ENCODE measurements at places on chromosomes 12 and 14.

DNA sequence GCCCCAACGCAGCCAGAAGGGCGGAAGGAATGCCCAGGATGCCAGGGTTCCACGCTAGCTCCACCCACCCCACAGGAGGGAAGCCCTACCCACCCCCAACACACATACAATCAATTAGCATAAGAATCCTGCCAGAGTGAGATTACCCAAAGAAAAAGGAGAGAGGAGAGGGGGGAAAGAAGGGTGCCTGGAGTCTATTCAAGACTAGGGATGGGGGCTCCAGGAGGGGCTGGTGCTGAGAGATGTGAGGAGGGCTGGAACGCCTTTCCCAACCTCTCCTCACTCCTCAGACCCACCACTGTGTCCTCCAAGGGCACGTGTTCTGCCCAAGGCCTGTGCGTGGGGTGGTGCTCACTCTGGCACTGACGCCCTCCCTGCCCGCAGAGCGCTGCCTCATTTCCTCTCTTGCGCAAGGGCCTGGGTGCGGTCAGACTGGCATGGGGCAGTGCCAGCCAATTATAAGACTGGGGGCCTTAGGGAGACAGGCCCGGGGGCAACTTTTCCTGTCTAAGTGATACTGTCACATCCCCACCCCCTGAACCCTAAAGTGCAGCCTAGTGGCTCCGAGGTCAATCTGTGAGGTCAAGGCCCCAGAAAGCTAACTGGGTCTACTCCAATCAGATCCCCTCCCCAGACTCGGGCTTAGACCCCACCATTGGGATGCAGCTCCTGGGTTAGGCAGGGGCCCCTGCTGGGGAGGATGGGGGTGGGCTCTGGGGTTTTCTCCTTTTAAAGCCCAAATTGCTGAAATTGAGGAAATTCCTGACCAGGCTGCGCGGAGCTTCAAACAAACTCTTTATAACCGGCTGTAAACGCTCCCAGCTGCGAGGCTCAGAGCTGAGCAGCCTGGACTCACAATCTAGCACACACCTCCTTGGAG, 10.2 kb upstream of the ITGB7 start:
- no peak for DNase-seq

DNA sequence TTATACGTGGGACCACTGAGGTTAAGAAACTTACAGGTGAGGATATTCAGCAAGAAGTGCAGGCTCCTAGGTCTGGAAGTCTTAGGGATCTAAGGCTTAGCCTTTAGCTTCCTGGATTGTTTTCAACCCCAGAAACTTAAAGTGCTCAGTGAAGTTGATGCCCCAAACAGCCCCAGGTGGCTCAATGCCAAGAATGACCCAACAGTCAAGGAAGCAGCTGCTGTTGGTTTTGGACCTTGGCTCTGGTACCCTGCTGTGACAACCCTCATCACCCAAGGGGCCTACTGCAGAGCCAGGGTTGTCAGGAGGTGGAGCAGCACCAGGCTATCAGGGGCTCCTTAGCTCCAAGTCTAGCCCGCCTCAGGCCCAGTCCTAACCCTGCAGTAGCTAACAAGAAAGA, 36.8 kb downstream of the VDR start:
- DNase-seq = no peak

DNA sequence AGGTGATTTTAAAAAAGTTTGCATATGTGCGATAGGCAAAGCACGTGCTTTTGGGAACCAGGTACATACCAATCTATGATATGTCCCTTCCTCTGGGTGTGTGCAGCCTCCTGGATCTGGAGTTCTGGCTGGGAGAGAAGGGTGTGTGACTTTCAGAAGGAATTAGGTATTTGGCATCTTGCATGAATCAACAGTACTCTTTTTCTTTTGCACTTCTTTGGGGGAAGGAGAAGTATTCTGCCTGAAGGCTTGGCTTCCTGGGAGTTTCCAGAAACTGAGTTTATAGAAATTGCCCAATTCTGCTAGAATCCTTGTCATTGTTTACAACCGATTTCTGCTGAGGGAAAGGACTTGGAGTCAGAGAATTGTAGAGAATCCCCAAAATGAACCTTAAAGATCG, 2.9 kb upstream of the CLMN start:
- DNase-seq = no peak

DNA sequence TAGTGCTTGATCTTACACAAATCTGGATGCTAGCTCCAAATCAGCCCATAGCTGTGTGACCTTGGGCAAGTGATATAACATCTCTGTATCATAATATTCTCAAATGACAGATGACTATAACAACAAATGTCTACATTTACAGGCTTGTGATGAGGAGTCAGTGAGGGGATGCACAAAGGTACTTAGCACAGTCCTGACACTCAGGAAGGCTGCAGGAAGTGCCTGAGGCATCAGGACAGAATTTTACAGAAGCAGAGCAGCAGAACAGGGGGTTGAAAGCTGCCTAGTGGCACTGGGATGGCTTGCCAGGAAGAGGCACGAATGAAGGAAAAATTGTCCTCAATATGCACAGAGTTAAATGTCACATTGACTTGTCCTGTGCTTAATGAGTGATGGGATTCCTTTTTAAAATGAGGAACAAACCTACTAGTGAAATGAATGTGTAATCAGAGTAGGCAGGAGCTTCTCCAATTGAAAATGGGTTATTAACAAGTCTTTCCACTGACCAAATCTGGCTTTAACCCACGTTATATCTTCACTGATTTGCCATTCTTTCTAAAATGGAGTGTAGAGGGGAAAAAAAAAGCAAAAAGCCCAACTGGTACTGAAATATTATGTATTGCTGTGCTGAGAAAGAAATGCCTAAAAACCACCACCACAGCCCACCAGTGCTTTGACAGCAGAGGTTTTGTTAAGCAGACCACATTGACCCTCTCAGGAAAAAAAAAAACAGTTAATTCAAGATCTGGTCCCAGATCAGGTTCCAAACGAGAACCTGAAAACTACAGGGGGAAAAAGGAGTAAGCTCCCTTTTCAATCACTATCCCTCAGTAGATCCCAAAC, 11.6 kb downstream of the BTG1 start:
- no peak for DNase-seq

- no peak for DNase-seq
Measured at GRCh38 chr12:58566599-58566998, 353.7 kb downstream of the LRIG3 start.

GRCh38 chr12:132516095-132517012, 26.4 kb downstream of the FBRSL1 start:
- no peak for DNase-seq

DNA sequence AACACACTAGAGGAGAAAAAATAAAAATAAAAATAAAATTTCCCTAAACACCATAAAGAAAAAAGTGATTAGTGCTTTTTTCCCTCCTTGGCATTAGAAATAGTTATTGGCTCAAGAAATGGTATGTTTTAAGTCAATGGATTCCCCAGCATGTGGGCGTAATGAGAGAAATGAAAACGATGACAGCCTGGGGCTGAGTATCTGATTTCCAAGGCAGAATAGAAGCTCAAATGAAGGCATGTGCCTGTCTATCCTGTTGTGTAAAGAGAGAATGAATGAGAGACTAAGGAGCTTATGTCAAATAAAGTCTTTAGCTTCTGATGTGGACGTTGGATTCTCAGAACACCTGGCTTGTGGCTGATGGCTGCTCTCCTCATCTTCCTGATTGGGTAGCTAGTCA, 1408.4 kb upstream of the TMEM132C start:
- DNase-seq = no peak

DNA sequence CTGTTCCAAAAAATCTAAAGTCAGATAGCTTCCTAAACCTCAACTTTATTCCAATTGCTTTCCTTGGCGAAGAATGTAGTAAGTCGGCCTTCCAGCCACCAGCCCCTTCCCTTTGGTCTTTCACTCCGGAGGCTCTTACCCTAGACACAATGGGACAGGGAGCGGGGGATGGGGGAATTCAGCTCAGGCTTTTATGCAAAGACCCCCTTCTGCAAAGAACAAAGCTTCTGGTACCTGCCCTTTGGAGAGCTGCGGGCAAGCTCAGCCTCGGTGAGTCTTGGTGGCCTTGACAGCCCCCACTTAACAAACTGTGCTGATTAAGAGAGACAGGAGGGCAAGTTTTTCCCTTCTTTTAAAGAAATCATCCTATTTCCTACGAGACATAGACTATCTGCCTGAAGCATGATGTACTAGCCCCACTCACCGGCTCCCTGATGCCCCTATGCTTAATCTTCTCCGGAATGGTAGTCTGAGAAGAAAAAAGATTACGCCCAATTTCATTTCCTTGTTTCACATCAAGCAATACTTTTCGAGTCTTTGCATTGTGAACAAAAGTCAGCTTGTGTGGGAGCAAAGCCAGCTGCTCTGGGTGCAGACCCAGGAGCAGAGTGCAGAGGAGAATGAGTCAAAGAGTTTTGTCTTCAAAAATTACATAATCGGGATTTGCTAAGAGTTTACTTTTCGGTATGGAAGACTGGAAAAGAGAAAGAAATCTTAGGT, 1.5 kb upstream of the NANOG start:
- no peak for DNase-seq

DNA sequence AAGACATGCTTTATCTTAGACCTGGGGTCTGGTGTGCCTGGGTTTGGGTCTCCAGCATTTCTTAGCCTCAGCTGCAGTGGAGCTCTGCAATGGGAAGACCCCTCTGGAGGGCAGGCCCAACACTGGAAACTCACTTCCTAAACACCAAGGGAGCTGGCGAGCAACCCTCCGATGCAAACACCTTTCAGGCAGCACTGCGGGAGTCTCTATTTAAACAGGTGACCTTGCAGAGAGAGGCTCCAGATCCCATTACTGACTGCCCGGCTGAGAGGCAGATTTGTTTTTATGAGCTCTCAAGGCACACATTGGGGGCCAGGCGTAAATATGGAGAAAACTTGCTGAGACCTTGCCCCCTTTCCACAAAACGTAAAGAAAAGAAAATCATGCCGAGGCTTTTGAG, 195.5 kb downstream of the PAX9 start:
- DNase-seq = no peak

DNA sequence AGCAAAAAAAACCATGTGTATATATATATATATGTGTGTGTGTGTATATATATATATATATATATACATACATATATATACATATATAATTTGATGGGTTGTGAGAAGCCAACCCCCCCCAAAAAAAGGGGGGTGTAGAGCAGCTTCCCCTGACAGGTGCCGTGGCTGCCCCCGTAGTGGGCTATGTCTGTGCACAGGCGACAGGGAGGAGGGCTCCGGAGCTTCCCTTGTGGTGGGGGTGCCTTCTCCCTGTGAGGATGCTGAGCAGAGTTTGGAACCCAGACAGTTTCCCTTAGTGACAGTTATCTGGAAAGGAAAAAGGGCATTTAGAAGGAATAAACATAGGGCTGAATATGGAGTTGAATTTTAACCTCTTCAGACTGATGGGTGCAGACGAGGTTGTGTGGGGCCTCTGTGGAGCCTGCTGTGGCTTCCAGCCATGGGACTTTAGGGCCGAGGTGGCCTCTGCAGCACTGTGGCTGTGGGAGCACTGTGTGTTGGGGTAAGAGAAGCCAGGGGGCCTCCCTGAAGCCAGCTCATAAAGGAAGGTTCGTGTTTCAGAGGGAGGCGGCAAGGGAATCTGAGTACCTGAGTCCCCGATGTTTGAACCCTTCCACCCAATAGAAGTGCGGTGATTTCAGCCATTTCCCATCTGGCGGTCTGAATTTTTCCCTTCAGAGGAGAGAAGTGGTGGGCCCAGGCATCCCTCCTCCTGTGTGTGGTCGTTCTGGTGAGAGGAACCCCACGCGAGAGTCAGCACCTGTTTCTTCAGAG, 19.8 kb downstream of the XRCC3 start:
- no peak for DNase-seq

DNA sequence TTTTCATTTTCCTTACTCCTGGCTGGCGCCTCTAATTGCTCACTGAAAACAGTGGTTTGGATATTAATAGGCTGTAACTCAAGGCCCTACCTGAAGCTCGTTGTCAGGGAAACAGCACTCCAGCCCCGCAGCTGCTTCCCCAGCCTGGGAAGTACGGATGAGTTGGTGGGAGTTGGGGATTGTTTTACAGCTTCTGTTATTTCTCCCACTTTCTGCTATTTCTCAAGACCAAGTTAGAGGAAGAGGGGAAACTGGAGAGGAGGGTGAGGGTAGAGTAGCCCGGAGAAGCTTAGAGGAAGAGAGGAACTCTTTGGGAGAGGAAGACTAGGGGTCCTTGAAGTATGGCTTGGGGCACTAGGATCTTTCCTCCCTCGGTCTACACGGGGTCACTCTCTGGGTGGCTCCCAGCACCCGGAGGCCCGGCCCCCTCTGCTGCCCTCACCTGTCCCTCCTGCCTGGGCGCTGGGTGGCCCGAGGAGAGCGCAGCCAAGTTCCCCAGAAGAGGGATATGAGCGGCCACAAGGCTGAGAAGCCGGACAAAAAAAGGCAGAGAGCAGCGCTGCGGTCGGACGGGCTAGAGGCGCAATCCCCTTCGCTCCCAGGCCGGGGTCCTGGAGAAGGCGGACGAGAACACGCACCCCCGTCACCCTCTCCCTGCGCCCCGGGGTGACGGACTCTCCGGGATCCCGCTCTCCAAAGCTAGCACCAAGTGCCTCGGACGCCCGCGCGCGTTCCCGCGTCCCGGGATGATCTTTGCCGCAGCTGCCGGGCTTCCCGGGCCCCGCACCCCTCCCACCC, 671 bp downstream of the SPTB start:
- no peak for DNase-seq

DNA sequence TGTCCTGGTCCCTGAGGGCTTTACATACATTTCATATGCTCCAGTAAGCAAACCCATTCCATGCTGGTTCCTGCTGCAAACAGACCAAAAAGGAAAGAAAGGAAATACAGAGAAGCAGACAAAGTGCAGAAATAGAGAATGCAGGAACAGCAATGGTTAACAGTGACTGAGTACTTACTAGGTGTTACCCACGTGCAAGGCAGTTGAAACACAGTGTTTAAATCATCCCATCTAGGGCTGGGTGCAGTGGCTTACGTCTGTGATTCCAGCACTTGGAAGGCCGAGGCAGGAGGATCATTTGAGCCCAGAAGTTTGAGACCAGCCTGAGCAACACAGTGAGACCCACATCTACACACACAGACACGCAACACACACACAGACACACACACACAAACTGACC, 21.2 kb upstream of the NINJ2 start:
- no peak for DNase-seq

DNA sequence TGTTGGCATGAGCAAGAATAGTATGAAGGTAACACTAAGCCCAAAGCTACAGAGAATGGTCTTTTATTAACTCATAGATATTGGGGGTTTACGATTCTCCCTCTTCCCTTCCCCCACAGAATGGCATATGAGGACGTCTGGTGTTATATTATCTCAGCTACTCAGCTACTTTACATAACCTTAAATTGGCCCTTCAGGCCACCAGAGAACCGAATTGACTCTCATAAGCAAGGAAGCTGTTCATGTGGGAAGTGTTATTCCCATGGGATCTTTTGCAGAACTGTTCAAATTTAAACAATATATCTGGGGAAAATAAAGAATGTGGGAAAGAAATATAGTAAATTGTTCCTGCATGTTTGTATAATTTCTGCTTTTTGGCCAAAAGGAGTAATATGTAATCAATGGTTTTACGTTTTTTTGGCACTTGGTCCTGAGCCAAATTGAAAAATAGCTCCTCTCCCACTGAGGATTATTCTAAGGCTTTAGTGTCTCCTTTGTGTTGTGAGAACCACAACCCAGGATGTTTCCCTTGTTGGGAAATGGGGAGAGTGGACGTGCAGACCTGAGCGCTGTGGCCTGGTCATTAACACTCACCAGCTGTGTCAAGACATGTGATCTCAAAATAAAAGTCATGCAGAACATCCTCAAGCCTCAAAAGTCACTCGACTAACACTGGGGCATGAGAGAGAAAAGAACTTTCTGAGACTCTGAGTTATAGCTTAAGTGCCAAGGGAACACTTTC, 31.8 kb upstream of the CMAS start:
- no peak for DNase-seq
